GOT3 (cell line): ENCODE measurements at places on chromosomes 1 and 21.

DNA sequence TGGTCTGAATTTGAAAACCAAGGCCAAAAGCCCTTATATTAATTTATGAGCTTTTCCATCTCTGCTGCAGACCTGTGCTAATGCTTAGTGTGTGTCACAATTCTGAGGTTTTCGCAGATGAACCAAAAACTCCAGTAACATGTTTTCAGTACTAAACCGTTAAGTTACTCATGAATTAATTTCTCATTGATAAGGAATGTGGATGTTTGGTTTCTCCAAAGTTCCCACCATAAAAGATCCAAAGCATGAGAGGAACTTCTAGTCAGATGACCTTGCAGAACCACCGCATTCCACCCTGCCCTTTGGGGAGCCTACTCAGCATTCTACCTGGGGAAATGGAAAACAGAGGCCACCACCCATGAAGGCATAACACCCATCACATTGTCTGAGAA, 7.5 kb upstream of the LEPR start:
- no peak for DNase-seq

DNA sequence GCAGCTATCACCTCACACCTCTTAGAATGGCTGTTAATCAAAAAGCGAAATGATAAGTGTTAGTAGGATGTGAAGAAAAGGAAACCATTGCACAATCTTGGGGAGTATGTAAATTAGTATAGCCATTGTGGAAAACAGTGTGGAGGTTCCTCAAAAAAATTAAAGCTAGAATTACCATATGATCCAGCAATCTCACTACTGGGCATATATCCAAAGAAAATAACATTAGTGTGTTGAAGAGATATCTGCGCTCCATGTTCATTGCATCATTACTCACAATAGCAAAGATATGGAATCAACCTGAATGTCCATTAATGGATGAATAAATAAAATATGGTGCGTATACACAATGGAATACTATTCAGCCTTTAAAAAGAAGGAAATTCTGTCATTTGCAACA, 68.9 kb downstream of the SNRPE start:
- no peak for DNase-seq

DNA sequence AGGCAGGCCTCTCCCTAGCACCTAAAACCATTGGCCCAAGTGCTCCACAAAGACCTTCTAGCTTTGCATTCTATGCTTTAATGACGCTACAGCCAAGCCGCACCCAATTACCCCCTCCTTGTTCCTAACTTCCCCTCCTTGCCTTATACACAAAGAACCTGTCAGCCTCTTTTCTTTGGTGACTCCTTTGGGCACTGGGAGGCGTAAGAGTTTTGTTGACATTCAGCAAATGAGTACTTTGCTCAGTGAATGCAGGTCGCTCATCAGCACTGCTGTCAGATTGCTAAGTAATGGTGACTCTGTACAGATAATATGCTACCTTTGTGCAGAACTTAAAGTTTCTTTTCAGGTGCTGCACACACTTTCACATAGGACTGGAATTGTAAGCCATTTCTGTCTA, 187.6 kb upstream of the FAM78B start:
- no peak for DNase-seq

DNA sequence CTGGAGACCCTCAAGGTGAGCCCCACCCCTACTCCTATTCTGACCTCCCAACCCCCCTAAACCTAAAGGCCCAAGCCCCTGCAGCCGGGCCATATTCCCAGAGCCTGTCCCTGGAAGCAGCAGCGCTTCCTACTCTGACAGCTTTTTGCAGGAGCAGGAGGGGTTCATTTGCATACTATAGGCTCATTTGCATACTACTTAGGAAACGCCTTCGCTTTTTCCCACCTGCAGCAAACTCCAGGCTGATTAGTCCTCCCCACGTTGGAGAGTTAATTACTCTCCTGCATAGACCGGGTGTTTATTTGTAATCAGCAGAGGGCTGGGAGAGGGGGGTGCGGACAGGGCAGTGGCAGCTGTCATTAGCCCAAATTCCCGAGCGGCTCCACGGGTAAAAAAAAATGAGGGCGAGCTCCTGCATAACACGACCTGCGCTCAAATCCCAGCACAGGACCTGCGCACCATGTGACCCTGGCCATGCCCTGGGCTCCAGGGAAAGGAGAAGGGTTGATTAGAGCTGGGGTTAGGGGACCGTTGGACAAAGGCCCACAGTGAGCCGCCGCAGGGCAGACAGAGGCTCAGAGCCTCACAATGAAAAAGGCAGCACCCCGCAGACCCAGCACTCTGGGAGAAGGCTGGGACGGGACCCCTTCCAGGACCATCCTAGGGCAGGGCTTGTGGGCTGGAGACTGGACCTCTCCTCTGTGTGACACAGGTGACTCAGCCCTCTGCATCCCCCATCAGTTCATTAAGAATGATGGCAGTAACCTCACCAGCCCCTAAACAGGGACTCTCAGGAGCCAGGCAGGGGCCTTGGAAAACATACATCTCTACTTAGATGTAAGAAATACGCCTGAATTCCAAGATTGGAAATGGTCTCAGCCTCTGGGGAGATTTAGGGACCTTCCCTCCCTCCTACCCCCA, 9.9 kb upstream of the C1QA start:
- DNase-seq = no peak

GRCh38 chr1:13703128-13703513, 3.1 kb downstream of the PRDM2 start:
- DNase-seq = no peak
